Neural crest cell (in vitro differentiated cells): ENCODE measurements at places on chromosomes 2 and 18. TPM values are rescaled to one million over a fixed set of nuclear protein-coding genes. Genes with fewer than 3 reads are reported as not detected.

DNA sequence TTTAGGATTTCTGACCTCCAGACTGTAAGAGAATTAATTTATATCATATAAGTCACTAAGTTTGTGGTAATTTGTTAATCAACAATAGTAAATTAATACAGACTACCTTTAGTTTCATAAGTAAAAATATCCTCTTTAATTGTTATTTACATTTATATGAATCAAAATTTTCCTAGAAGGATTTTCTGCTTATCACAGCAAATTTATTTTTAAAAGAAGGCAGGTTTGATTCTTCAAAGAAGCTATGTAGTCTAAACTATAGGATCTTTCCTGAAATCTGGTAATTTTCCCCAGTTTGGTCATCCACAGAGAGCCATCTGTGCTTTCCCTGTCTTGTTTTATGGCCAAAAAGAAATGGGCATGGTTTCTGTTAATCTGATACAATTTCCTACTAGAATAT lies 13.1 kb upstream of the VRK2 start:
- DNase-seq: no peak

GRCh38 chr2:151918308-151918707 lies 90.1 kb upstream of the ARL5A start:
- DNase-seq: no peak

GRCh38 chr2:37366773-37367172 lies 22.3 kb downstream of the QPCT start:
- no peak for DNase-seq

DNA sequence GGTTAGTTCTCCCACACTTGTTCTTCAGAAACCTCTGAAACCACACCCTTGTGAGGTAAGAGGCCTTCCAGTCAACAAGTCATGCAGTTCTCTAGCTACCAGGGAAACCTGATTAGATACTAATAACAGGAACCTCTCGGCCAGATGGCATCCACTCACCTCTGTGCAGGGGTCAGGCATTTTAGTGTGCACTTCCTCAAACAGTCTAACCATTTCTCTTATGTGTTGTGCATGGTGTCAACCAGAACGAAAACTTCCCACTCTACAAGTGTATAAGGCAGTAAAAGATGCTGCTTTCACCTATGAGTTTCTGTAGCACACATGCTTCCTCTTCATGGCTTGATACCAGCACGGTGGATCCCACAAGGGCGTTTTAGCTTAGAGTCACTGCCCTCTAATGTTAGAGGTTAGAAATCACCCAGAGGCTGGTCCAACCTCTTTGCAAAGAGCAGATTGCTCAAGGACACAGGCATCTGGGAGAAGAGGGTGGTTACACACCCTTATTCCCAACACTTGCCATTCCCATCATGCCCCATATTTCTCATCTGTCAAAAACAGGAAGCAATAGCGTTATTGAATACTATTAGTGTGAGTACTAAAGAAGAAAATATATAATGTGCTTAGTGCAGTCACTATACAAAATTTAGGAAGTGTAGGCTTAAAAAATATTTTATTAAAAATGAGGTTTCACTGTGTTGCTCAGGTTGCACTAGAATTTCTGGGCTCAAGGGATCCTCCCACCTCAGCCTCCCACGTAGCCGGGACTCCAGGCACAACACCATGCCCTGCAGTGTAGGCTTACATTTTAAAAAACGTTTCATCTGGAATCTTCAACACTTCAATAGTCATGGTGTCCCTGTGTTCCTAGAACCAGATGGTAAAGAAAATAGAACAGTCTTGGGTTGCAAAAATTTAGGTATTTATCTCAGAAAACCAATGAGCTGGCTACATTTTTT lies 34.5 kb upstream of the RAB31 start:
- no peak for DNase-seq

The INPP1 gene
- total RNA-seq: 14.3 and 15.3 TPM in 2 replicates

DNA sequence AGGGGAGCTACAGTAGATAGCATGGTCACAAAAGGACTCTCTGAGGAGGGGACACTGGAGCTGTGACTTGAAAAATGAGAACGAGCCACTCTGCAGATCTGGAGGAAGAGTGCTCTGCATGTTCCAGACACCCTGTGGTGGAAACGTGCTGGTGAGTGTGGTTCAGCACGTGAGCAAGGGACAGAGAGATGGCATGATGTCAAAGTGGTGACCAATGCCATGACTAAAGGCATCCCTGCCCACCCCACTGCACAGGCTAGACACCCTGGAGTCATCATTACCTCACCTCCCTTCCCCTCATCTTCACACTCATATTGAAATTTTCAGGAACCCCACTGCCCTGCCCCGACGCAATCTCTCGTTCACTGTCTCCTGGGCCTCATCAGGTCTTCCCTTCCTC lies 56.5 kb downstream of the SLC4A5 start:
- DNase-seq: no peak

DNA sequence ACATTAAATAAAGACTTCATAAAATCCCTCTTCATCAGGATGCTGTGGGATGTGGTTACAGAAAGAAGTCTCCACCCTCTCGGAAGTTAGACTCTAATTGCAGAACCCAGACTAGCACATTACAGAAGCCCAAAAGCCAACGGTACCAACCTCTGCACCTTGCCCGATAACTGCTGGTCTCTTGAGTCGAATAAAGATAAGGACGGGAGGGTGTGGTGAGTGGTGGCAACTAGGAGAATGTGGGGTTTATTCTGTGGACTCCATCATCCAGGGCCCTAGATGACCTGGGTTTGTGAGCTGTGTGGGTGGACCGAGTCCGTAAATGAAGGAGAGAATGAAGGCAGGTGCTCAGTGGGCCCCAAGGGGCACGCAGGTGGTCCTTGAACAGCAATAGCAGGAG lies 462.8 kb upstream of the ID2 start:
- no peak for DNase-seq

DNA sequence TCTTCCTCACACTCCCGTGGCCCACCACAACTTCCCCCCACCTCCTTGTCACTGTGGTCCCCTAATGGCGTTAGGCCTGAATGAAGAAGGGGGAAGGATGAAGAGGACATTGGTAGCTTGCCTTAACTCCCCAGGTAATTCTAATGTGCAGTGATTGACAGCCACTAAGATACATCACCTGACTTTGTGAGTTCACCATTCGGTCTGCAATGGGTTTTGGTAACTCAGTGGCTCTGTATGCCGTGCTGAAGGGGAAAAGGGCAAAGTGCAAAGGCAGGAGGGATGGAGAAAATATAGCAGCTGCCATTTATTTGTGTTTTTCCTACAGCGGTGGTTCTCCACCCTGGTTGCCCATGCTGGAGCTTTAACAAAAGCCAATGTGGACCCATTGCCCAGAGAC lies 42.2 kb downstream of the ABCG8 start:
- no peak for DNase-seq

The EML6 gene
- total RNA-seq: 7.4 and 8.1 TPM in 2 replicates

DNA sequence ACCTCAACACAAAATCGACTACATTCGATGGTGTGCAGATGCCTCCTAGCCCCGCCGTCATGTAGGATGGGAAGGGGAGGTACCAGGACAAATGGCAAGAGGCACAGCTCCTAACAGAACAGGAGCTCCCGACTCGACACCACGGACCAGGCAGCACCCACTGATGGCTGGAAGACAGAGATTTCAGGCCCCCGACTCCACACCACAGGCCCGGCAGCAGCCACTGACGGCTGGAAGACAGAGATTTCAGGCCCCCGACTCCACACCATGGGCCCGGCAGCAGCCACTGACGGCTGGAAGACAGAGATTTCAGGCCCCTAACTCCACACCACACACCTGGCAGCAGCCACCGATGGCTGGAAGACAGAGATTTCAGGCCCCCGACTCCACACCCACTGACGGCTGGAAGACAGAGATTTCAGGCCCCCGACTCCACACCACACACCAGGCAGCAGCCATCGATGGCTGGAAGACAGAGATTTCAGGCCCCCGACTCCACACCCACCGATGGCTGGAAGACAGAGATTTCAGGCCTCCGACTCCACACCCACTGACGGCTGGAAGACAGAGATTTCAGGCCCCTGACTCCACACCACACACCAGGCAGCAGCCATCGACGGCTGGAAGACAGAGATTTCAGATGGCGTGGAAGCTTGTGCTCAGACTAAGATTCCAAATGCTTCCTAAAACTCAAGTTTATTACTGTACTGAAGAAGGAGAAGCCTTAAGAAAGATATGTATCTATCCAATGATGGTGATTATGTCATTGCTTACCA lies 135.5 kb downstream of the EIPR1 start:
- DNase-seq: no peak

DNA sequence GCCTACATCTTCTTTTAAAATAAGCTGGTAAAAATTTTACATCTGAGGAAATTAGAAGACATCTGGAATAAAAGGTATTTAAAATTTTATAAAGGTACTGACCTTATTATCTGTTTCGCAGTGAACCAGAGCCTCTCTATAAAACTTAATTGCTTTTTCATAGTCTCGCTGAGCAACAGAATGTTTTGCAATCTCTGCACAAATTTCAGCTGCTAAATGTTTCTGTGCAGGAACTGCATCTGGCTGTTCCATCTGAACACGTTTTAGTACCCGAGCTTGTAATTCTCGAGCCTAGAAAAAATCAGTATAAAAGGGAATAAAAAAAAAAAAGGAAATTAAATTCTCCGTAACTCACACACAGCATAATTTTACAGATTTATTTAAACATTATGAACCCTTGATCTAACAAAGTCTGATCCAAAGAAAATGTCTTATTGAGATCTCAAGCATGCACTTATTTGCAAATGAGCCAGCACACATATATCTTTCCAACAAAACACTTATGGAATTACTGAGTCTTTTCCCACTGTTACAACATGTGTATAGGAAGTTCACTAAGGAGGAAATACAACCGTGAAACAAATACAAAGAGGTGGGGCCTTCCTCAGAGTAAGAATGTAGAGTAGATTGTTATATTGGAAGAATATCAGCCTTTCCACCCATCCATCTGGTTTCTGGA lies 51.8 kb downstream of the TTC21B start:
- no peak for DNase-seq

DNA sequence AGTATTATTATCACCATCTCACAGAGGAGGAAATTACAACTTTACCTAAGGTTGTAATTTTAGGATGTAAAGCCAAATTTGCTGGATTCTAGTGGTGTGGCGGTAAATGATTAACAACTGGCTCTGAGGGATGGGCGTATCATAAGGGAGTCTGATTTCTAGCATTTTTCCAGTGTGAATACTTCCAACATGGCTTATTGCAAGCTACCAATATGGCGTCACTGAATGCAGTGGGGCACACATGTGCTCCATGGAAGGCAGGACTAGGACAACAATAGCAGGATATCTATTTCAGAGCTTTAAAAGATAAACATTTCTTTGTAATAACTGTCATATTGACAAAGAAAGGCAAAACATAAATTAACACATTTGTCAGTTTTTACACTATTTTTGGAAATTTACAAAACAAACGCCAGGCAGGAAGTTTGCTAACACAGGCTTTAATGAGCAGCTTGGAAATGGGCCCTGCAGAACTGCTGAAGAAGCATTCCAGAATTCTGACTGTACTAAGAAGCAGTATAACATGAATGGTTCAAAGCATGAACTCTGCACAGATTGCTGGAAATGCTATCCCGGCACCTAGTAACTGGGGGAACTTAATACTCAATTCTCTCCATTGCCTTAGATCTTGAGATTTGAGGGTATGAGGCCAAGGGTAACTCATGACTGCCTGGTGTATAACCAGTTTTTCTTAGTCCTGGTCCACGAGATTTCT lies 439.3 kb upstream of the MAP2 start:
- no peak for DNase-seq

The CERKL gene
- 0.23 and 0.28 TPM in 2 replicates for total RNA-seq

The CREB1 gene
- 91.7 and 115 TPM in 2 replicates for total RNA-seq

DNA sequence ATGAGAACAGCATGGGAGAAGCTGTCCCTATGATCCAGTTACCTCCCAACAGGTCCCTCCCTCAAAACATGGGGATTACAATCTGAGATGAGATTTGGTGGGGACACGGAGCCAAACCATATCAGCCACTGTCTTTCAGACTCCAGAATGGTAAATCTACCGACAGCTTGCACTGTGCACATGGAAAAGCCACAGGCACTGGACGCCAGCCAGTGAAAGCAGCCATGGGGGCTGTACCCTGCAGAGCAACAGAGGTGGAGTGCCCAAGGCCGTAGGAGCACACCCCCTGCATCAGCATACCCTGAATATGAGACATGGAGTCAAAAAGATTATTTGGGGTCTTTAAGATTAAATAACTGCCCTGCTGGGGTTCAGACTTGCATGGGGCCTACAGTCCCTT lies 218.4 kb downstream of the PDE1A start:
- no peak for DNase-seq

- no peak for DNase-seq
Observed at GRCh38 chr2:25903216-25903776, 25.0 kb upstream of the ASXL2 start.

GRCh38 chr2:85865539-85866164 lies 23.1 kb downstream of the ST3GAL5 start:
- DNase-seq: no peak

- DNase-seq: no peak
Observed at GRCh38 chr2:19686439-19686838, 215.3 kb downstream of the TTC32 start.

DNA sequence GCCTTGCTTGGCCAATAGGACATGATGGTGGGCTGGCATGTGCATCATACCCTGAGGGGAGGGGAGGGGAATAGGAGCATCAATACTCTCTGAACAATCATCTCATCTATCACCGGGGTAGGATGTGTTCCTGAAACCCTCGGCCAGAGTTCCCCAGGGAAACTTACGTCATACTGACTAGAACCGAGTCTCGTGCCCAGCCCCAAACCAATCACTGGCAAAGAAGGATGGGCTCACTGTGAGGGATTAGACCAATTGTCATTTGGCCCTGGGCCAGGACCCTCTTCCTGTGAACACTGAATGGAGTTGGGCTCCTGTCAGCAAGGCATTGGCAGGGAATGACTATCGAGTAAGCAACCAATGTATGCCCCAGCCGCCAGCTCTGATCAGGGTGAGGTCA lies 261.5 kb downstream of the MYCN start:
- no peak for DNase-seq

DNA sequence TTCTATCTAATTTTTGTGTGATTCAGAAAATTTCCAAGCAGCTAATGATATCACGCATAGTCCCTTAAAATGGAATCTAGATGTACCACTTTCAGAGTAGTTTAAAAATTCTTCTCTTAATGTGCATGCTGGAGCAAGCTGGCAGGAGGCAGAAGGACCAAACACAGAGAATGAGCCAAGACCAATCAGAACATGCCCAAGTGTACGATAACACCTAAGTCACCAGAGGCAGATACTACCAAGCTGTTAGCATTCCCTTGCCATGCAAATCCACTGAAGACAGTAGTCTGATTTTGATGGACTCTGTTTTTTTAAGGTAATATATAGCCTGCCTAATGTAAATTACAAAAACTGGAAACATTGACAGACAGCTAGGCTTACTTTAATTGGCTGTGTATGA lies 109.3 kb downstream of the DNAH7 start:
- DNase-seq: no peak

DNA sequence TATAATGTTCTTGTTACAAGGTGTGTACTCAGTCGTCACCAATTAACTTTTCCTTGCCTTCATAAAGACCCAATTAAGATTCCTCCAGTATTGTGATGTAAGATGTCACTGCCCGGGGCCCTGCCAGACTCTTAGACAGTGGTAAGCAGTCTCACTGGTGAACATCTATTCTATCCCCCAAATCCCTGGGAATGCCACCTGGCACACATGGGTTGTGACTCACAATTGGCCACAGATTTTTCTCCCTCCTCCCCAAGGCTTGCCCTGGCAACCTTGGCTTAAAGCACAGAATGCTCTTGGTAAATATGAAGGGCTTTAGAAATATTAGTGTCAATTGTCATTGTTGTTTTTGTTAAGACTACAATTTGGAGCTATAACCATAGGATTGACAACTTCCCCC lies 287.9 kb downstream of the ETAA1 start:
- no peak for DNase-seq

The FBXO15 gene
- 1.7 and 2.7 TPM in 2 replicates for total RNA-seq
